ENCODE measurements at places on chromosomes 6 and 20. TPM values are rescaled to one million over a fixed set of nuclear protein-coding genes. Genes with fewer than 3 reads are reported as not detected.

- H3K4me3 ChIP-seq = no peak overlapping the region
- peaks cover 51% of the 10 kb centered on the region for H3K4me1 ChIP-seq
- no peak overlapping the region for H3K27ac ChIP-seq
Measured at GRCh38 chr6:26029570-26029856, 57.7 kb upstream of the HFE start.

- no peaks in the 10 kb centered on the region for H3K36me3 ChIP-seq
- no peak overlapping the region for H3K27ac ChIP-seq
- no peak overlapping the region for H3K4me3 ChIP-seq
- no peaks in the 10 kb centered on the region for H3K4me1 ChIP-seq
Measured at GRCh38 chr20:39716796-39717341, 754.7 kb downstream of the DHX35 start.

DNA sequence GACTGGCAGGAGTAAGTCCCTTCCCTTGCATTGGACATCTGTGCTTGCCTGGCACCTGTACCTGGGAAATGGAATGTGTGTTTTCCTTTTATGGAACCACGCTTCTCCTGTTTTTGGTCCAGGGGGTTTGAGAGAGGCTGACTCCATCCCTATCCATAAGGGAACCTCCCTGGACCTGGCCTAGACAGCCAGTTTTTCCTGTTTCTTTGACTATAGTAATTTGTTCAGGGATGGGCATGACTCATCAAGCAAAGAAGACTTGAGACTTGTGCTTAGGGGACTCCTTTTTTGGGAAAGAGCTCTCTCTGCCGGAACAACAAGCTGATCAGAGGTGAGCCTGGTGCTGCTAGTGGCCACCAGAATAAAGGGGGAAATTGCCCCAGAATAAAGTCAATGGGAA, 393.8 kb downstream of the CDH26 start:
- no peak overlapping the region for H3K27ac ChIP-seq
- no peaks in the 10 kb centered on the region for H3K36me3 ChIP-seq
- H3K27me3 ChIP-seq = peaks cover 57% of the 10 kb centered on the region
- no peak overlapping the region for H3K4me3 ChIP-seq
- no peaks in the 10 kb centered on the region for H3K4me1 ChIP-seq

DNA sequence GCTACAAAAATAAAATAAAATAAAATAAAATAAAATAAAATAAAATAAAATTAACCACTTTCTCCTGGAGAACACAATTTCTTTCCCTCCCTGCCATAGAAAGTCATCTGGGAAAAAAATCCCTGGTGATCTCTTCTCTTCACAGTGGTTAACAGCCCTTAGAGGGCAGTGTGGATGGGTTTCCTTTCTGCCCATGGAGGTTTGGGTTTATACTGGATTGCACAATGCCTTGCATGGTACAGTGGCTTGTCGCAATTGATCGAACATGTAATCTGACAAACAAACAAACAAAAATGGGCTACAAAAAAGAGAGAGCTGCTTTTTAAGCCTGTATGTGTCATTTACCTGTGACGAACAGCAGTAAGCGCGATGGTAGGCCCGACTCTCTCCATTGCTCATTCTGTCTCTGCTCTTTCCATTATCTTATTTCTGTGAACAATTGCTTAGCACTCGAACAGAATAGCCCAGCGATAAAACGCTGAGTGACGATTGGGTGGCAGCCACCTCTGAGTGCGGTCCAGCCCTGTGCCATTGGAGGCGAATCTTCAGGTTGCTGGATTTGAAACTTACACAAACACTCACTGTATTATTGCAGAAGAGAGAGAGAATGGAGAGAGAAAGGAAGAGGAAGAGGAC, 166.1 kb downstream of the CD83 start:
- H3K36me3 ChIP-seq = no peaks in the 10 kb centered on the region
- DNase-seq = no peak
- no peaks in the 10 kb centered on the region for H3K27me3 ChIP-seq
- no peak overlapping the region for H3K4me3 ChIP-seq

Gene SLC2A10
- total RNA-seq = 28.6 TPM

Gene KHDRBS2
- not detected for total RNA-seq

All from PC-9 (cell line).